ENCODE measurements at places on chromosomes 3 and 15.

GRCh38 chr15:82538961-82539690, 1.1 kb downstream of the RPS17 start:
- no peak for DNase-seq

DNA sequence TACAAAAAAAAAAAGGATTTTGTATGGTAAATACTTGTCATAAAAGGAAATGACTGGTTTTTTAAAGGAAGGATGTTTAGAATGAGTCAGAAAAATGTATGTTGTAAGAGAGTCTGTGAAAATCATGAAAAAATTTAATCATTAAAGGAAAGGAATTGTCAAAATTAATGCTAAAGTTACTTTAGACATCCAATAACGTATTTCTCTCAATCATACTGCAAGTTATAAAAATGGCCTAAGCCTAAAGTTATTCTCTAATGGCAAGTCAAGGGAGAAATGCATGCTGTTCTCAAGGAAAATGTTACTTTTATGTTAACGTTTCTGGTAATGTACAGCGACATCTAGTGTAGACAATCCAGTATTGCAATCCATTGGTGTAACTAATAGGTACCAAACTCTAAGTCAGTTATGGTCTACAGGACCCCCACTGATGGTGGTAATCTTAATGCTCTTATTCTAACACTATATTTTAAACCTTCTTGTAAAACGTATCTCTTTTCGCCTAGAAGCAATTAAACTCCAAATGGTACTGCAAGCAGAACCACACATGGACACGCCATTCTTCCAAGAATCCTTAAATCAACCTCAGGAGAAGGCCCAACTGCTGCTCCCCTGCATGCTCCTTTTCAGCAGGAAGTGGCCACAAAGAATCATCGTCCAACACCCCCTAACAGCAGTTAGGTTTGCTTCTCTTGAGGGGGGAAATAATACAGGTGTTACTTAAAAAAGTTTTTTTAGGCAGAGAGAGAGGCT, 35.2 kb downstream of the NCEH1 start:
- DNase-seq = no peak

DNA sequence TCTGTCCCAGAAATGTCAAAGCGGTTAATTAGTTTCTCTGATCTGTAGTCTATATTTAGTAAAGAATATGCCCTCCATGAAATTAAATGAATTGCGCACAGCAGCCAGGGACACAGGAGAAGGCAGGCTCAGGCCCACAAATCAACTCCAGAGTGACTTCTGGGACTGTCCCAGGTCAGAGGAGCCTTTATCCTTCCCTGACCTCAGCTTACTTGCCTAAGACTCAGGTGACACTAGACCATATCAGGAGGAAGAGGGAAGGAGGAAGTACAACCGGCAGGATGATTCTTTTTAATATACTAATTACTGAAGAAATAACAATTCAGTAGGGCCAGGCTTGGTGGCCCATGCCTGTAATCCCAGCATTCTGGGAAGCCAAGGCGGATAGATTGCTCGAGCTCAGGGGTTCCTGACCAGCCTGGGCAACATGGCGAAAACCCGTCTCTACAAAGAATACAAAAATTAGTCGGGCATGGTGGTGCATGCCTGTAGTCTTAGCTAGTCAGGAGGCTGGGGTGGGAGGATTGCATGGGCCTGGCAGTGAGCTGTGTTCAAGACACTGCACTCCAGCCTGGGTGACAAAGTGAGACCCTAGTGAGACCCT, 1.8 kb upstream of the GPR15 start:
- no peak for DNase-seq

- DNase-seq = no peak
These were observed 80.4 kb downstream of the MYO5A start for GRCh38 chr15:52448011-52448890.

DNA sequence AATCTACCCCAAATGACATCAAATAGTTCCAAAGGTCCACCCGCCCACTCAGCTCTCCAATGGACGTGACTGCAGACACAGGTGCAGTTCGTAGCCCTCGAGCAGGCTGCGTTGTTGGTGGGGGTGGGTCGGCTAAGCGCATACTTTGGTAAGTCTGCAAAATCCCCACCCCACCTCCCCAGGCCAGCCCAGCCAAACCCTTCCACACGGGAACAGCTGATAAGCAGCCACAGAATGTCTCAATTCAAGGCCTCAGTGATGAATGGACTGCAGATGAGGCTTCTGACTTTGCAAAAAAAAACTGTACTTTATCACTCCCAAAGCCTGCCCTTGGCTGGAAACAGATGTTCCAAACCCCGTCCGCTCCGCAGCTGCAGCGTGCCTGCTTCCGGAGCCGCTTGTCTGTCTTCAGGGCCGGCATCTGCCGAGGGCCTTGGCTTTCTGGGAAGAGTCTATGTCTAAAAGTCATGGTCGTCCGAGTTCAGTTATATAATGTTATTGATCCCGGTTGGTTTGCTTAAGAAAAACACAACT, 38.2 kb downstream of the PCSK6 start:
- no peak for DNase-seq

- no peak for DNase-seq
These were observed 300.5 kb downstream of the RAP2B start for GRCh38 chr3:153462545-153462944.

GRCh38 chr3:40191850-40192448, 117.6 kb upstream of the EIF1B start:
- DNase-seq = no peak

DNA sequence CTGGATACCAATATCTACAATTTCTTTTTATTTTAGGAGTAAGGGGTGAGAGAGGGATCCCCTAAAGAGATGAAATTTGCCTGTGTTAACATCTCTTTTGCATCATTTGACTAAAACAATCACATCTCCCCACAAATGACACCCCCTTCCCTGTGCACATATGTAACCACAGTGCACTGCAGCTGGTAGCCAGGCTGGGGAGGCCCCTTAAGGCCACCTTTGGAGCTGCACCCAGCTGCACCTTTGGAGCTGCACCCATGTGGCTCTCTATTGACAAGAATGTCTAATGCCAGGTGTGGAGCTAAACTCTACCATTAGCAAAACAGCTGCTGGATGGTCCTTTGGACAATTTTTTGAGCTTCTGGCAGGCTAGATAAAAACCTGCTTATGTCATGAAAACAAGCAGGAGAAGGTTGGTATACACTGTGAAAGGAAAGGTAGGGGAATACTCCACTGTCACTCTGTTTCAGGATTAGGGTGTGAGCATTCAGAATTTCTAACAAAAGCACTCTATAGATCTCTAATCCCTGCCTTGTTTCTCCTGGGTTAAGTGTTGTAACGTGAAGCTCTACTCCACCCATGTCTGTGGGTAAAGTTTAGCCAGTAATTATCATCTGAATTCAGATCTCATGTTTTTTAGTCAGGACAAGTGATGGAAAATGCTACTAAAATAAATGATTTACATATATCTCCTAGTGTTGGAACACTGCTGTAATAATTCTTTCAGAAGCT, 52.1 kb downstream of the TFG start:
- no peak for DNase-seq

DNA sequence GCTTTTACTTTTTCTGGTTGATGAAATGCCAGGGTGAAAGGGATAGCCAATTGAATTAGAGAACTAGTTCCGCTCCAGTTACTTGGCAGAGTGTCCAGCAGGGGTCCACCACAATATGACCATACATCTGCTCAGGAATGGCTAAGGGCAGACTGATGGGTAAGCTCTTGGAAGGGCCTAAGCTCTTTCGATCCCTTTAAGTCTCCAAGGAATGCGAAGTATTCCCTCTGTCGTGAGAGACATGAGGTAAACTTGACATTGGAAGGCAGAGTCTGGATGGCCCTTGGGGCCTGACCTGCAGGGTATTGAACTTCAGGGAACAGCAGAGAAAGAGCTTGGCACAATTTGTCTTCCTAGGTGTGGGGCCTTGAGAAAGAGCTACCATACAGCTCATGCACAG, 805.8 kb downstream of the PLOD2 start:
- DNase-seq = no peak

DNA sequence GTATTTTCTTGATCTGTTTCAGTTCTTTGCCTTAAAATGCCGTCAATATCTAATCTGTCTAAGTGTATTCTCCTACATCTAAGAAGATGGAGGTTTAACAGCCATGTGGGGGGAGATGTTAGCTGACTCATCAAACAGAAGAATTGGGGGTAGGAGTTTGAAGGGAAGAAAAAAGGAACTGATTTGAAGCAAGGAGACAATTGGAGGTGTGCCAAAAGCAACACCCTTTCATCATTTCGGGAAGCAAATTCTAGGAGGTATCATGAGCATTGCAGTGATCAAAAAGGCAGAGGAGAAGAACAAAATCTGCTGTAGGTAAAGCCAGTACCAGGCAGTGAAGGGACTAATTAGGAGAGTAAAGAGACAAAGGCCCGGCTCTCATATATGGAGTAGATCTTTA, 337.3 kb upstream of the TBC1D5 start:
- DNase-seq = no peak

GRCh38 chr3:41715376-41715775, 246.5 kb downstream of the ULK4 start:
- no peak for DNase-seq

GRCh38 chr3:41808152-41808551, 153.8 kb downstream of the ULK4 start:
- peak; percentile 33 for DNase-seq

GRCh38 chr15:94602754-94603470, 371.6 kb downstream of the MCTP2 start:
- DNase-seq = no peak

GRCh38 chr3:131847966-131848510, 186.8 kb downstream of the CPNE4 start:
- DNase-seq = no peak

DNA sequence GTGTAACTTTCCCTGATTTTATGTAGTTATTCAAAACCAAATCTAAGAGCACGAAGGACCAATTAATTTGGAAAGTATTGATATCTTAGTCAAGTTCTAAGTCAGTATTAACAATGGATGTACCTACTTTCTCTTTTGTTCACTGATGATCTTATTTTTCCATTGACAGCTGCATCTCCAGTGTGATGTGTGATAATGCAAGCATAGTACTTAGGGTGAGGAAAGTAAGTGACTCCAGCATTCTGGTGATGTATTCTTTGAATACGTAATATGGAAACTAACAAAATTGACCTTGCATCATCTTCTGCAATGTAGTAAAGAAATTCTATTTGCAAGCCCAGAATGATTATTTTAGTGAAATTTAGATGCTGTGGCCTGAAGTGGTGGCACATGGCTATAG, 22.4 kb downstream of the FBXW12 start:
- no peak for DNase-seq

GRCh38 chr15:36659917-36660316, 80.5 kb downstream of the CDIN1 start:
- DNase-seq = no peak

DNA sequence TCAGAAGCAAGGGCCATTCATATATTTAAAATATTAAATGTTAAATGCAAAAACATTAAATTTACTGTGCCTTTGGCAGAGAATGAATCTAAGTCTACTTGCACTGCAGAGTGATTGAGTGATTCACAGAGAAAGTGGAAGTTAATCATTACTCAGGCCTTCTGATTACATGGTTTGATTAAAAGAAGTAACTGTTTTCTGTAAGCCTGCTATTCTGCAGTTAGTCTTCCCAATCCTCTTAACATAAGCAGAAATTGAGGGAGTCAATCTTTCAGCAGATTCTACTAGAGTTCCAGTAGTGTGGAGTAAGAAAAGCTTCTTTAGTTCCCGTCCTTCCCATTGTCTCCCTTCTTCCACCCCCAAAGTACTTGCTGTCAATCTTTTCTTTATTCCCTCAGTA, 1.5 kb downstream of the NLGN1 start:
- no peak for DNase-seq

GRCh38 chr3:56917361-56918110, 115.8 kb upstream of the ARHGEF3 start:
- DNase-seq = no peak

DNA sequence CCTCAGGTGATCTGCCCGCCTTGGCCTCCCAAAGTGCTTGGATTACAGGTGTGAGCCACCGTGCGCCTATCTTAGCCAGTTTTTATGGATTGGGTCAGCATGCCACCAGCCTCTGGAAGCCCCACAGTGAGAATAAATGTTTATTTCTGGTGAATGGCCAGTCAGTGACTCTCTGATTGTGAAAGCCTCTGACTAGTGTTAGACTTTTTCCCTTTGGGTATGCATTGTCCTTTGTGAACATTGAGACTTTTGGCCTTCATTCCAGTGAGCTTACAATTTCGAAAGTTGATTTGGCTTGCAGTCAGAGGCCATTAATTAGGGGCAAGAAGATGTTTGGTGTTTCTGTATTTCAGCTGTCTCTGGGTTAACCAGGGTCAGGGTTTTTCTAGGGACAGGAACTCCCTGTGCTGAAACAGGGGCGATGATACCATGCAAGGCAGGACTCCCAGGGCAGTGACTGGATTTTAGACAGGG, 274.5 kb upstream of the C2CD4B start:
- no peak for DNase-seq

GRCh38 chr3:188349351-188349901, 195.5 kb downstream of the LPP start:
- no peak for DNase-seq

DNA sequence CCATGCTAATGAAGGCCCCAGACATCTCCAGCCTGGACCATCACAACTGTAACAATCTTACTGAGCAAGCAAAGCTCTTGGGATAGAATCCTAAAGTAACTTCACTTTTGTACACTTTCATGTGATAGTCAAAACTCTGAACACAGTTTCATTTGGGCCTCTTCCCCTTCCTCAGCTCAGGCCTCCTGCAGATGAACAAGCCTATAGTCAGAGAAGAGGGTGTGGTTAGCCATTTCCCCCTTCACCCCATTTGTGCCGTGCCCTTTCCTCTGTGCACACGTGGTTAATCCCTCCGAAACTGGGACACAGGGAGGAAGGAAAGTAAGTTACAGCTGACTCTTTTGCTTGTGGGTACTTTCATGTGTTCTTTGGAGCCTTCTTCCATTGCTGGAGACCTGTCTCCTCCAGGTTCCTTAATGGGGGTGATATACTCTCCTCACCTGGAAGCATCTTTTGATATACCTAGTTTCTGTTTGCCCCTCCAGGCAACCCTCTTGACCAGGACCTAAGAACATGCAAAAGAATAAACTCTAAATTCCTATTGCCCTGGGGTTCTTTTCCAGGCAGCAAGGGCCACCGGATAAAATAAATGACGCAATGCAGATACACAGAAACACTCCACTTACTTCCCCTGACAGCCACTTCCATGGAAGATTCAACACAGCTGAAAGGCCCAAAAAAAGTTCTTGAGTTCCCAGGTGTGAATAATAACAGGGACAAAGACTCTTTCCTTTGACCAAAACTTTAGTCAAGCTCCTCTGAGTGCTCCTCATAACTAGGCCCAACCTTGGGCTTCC, 29.6 kb upstream of the CSTA start:
- DNase-seq = no peak

DNA sequence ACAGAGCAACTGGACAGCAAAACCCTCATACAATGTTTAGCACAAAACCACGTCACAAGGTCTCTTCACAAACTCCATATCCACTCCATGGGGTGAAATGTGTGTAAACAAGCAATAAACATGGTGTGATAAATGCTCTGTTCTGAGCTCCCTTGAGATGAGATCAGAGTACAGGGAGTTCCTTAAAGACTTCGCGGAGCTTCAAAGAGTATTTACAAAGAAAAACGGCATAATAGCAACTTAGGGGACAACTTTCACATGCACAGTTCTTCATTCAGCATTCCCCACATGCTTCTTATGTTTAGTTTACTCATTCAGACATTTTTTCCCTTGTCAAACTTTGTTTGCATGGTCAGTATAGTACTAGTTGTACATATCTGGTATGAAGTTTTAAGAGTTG, 52.5 kb upstream of the SUCLG2 start:
- peak; percentile 5 for DNase-seq

- no peak for DNase-seq
These were observed 100.8 kb upstream of the AZI2 start for GRCh38 chr3:28449398-28449797.

Measured in AG04449 (cell line).